ENCODE measurements at places on chromosomes 11 and 22.
A peak's percentile ranks its signal among the peaks of the same experiment; 100 is the strongest.

- no peak for DNase-seq
- peaks cover 18% of the 10 kb centered on the region for H3K36me3 ChIP-seq
- H3K27me3 ChIP-seq = no peaks in the 10 kb centered on the region
- no peak overlapping the region for H3K27ac ChIP-seq
Observed at GRCh38 chr11:1468473-1469066, 18.0 kb downstream of the MOB2 start.

GRCh38 chr22:41917903-41918791, 3.3 kb upstream of the SHISA8 start:
- H3K27me3 ChIP-seq = peaks cover 8% of the 10 kb centered on the region
- H3K36me3 ChIP-seq = no peaks in the 10 kb centered on the region
- peaks cover 37% of the 10 kb centered on the region for H3K4me1 ChIP-seq
- no peak for DNase-seq
- no peak overlapping the region for H3K4me3 ChIP-seq

DNA sequence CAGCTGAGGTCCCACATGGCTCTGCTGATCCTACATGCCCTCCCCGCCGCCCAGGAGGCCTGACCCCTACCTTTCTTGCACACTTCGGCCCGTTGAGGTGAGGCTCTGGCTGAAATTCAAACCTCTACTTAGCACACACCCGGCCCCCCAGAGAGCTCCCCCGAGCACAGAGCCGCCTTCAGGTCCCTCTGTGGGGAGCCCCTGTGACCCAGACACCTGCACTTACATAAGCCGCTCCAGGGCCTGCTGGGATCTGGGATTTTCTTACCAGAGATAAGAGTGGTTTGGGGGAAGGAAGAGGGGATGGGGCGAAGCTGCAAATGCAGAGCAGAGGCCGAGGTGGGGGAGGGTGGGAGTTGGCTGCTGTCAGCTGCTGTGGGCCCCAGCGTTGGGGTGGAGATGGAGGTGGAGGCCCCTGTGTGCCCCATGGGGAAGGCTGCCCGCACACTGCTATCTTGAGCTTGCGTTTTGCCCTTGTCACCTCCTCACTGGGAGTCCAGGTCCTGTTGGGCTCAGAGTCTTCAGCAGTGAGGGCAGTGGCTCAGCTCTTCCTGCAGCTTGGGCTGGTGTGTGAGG, 30.6 kb downstream of the CAPN1 start:
- no peaks in the 10 kb centered on the region for H3K27me3 ChIP-seq
- no peak overlapping the region for H3K27ac ChIP-seq
- H3K36me3 ChIP-seq = peaks cover 36% of the 10 kb centered on the region
- H3K4me1 ChIP-seq = peaks cover 19% of the 10 kb centered on the region
- H3K4me3 ChIP-seq = no peak overlapping the region

GRCh38 chr11:60119710-60120109, 31.2 kb downstream of the MS4A2 start:
- no peak for DNase-seq
- no peaks in the 10 kb centered on the region for H3K36me3 ChIP-seq
- no peak overlapping the region for H3K27ac ChIP-seq
- H3K27me3 ChIP-seq = no peaks in the 10 kb centered on the region

DNA sequence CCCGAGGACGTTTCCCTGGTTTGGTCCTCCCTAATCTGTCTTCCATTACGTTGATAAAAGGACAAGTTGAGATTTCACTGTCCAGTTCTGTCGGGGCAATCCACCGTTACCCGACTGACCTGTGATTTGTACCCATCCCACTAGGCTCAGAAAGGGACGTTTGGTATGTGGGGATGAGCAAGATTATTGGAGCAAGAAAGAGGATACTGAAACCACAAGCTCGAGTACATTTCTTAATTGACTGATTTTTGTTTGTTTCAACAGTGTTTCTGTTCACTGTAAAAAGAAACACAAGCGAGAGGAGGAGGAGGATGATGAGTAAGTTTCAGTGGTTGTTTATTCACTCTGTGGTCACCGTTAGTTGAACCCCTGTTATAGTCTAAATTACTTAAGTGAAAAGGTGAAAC, 969 bp downstream of the CCDC117 start:
- peak overlapping the region; percentile 95 for H3K4me3 ChIP-seq
- H3K27me3 ChIP-seq = no peaks in the 10 kb centered on the region
- peaks cover 24% of the 10 kb centered on the region for H3K4me1 ChIP-seq
- H3K27ac ChIP-seq = peak overlapping the region; percentile 86
- H3K36me3 ChIP-seq = peaks cover 8% of the 10 kb centered on the region
- no peak for DNase-seq

- no peaks in the 10 kb centered on the region for H3K27me3 ChIP-seq
- no peak overlapping the region for H3K4me3 ChIP-seq
- H3K4me1 ChIP-seq = peaks cover 3% of the 10 kb centered on the region
- no peak for DNase-seq
- H3K36me3 ChIP-seq = no peaks in the 10 kb centered on the region
- no peak overlapping the region for H3K27ac ChIP-seq
Observed at GRCh38 chr11:64036087-64037026, 626 bp downstream of the FLRT1 start.

GRCh38 chr22:45208993-45209838, 31.5 kb downstream of the KIAA0930 start:
- H3K27ac ChIP-seq = no peak overlapping the region
- no peaks in the 10 kb centered on the region for H3K4me1 ChIP-seq
- no peak overlapping the region for H3K4me3 ChIP-seq

DNA sequence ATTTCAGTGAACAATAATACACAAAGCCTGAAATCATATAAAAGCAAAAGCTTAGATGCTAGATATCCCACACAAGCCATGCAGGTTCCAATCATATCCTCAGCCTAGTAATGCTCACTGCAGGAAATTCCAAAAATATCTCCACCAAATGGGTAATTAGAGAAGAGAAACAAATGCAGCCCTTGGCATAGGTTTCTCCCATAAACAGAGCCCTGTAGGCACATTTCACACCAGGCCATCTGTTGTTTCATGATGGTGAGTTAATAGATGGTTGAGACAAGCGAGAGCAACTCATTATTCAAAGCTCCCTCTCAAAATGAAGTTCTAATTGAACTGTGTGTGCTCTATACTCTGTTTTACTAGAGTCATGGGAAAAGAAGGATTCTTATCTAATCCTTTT, 154.6 kb upstream of the TRPC6 start:
- no peaks in the 10 kb centered on the region for H3K4me1 ChIP-seq
- H3K4me3 ChIP-seq = no peak overlapping the region
- H3K27ac ChIP-seq = no peak overlapping the region
- no peak for DNase-seq
- H3K36me3 ChIP-seq = no peaks in the 10 kb centered on the region

DNA sequence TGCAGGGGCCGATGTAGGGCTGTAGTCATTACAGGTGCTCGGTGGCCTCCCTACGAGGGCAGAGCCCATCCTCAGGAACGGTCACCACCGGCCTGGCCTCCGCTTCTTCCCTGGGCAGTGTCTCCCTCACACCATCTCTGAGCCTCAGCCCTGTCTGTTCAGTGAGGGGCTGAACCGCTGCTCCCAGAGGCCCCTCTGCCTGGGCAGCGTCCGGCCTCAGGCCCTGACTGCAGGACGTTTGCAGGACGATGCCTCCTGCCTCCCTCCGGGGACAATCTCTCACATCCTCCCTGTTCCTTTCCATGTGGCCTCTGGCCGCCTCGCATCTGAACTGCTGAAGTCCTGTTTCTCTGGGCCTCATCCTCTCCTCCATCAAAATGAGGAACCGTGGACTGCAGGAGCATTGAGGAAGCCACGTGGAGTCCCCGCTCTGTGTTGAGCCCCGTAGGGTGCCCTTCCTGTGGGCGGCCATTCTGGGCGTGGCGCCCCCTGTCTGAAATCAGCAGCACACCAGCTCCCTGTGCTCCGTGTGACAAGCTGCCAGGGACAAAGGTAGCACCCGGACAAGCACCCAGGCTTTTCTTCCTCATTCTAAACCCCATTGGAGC, 933.5 kb downstream of the BRD1 start:
- DNase-seq = no peak
- H3K27me3 ChIP-seq = no peaks in the 10 kb centered on the region
- H3K36me3 ChIP-seq = no peaks in the 10 kb centered on the region
- H3K4me1 ChIP-seq = no peaks in the 10 kb centered on the region

Measured in CD4-positive, CD25-positive, alpha-beta regulatory T cell (primary cell).